Dorsolateral prefrontal cortex (tissue), 122 donors: ENCODE measurements at places on chromosomes 16 and 17.

- peak; percentile 32 for DNase-seq
These were observed 20.9 kb downstream of the OSBPL7 start for GRCh38 chr17:47800686-47801085.

DNA sequence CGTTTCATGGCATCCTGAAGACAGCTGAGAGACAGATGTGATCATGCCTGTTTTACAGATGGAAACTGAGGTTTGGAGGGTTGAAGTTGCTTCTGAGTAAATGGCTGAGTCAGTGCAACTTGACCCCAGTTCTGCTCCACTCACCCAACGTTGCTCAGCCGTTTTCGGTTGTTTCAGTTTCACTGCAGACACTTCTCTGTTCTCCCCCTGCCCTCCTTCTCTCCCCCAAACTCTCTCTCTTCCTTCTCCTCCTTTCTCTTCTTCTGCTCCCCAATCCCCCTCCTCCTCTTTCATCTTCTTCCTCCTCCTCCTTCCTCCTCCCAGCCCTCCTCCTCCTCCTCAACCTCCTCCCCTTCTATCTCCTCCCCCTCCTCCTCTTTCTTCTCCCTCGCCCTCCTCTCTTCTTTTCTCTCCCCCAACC is 9.4 kb upstream of the CEP20 start:
- no peak for DNase-seq

- DNase-seq = peak; percentile 43
These were observed 73.3 kb upstream of the MTMR4 start for GRCh38 chr17:58587713-58588117.

GRCh38 chr17:67369676-67370075 is 3.3 kb upstream of the PSMD12 start:
- DNase-seq = no peak

DNA sequence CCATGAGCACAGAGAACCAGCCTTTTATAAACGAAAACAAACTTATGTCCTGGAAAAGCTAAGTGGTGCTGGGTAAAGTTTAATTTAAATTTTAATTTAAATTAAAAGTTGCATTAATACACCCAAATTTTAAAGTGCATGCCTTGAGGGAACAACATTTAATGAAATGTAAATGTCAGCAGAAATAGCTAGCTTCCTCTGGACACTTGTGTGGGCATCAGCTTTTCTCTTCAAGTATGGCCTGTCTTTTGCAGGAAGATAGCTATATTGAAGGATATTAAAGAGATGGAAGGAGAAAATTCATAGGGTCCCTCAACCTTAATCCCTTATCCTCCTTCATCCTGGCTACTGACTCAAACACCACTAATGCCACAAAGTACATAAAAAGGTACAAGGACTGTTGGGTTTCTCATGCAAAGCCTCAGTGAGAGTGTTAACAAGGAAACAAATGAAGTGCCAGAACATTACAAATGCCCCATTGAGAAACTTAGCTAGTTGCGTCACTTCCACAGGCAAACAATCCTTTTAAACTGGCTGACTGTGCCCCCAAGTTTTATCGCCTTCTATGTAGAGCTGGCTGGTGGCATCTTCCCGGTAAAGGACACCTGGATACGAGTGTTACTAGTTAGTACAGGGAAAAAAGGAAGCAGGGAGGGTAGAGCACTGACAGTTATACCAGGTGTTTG is 14.1 kb downstream of the PHF12 start:
- DNase-seq = peak; percentile 52

DNA sequence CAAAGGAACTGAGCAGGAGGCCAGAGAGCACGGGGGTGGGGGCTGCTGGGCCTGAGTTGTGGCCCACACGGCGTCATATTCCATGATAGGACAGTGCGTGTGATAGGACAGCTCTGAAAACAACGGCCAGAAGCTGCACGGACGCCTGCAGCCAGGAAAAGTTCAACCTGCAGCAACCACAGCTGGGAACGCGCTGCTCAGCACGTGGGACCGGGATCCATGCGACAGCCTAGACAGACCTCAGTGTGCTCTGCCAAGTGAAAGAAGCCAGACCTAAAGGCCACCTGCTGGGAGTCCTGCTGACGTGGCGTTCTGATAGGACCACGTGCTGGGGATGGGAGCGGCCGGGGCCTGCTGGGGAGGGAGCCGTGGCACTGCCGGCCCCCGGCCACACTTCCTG is 21.6 kb downstream of the CTU2 start:
- no peak for DNase-seq

GRCh38 chr17:48578616-48579470 is 693 bp upstream of the HOXB4 start:
- DNase-seq = no peak

- no peak for DNase-seq
These were observed 167.2 kb downstream of the CYB561 start for GRCh38 chr17:63278728-63279442.

GRCh38 chr16:9136596-9136995 is 45.2 kb downstream of the HAPSTR1 start:
- DNase-seq = no peak

- no peak for DNase-seq
These were observed 41.9 kb downstream of the PIGL start for GRCh38 chr17:16258901-16259300.

- DNase-seq = no peak
These were observed 23.9 kb upstream of the KLHDC4 start for GRCh38 chr16:87789437-87790291.

- no peak for DNase-seq
These were observed 8.0 kb upstream of the IL32 start for GRCh38 chr16:3057181-3058138.

- no peak for DNase-seq
These were observed 16.6 kb downstream of the LDHD start for GRCh38 chr16:75099738-75100602.

- no peak for DNase-seq
These were observed 63.4 kb downstream of the CRLF3 start for GRCh38 chr17:30761060-30761459.

DNA sequence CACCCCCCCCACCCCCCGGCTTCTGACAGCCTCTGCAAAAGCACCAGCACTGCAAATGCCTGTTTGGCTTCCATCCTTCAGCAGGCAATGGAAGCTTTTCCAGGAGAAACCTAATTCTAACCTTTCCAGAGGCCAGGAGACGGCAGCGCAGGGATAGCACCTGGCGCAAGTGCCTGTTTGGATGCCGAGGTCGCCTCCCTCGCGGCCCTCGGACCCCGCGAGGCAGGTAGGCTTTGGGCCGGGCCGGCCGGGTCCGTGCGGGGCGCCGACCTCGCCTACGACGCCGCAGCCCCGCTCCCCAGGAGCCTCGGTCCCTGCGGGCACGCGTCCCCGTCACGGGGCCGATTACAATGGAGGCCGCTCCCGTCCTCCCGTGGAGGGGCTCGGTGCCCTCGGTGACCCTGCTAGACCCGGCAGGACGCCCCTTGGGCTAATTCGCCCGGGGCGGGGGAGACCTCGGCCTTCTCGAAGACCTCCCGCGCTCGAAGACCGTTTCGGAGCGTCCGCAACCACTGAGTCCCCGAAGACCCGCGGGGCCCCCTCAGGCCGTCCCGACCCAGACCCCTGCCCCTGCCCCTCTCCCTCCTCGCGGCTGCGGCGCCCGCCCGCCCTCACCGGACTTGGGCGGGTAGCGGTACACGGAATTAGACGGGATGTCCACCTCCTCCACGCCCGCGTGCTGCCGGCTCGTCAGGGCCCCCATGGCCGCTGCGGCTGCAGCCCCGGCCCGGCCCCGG is 587 bp downstream of the RNF157 start:
- DNase-seq = no peak

DNA sequence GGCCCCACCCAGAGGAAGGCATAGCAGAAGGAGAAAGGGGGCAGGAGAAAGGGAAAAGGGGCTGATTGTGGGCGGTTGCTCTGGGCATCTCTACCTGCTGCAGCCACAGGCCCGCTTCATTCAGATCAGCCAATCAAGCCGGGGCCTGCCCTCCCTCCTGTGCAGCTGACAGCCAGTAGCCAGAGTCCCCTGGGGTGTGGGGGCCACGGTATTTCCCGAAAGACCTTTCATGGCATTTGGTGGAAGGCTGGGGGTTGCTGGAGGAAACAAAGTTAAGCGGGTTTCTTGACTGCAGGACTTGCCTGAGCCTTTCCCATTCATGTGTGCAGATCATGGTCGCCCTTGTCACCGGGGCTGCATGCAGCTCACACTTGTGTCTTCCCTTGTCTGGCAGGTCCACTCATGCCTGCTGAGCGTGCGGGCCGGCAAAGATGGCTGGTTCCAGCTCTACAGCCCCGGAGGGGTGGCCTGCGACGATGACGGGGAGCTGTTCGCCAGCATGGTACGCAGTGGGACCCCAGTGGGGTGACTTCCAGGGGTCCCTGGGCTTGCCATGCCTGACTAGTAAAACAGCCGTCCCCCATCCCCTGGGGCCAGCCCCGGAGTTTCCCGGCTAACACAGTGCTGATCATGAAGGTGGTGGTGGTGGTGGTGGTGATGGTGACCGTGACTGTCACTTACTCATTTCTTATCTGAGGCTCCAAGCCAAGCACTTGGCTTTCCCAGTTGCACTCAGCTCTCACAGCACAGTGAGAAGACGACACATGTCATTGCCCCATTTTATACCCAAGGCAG is 82.7 kb upstream of the PLCG2 start:
- no peak for DNase-seq

GRCh38 chr16:23485841-23486240 is 24.5 kb downstream of the GGA2 start:
- DNase-seq = no peak

GRCh38 chr17:49438436-49439278 is 24.0 kb upstream of the PHB1 start:
- DNase-seq = no peak

GRCh38 chr17:8018436-8018835 is 16.0 kb downstream of the GUCY2D start:
- no peak for DNase-seq

DNA sequence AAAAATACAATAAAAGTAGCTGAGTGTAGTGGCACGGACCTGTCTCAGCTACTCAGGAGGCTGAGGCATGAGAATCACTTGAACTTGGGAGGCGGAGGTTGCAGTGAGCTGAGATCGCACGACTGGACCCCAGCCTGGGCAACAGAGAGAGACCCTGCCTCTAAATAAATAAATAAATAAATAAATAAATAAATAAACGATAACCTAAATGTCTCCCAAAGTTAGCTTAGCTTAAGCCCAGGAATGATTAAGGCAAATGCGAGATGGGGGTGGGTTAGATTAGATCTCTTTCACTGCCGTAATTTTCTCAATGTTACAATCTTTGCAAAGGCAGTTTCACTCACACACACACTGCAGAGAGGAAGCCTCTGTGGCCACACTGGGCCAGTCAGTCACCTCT is 46.7 kb downstream of the WSB1 start:
- no peak for DNase-seq

GRCh38 chr17:50443505-50443974 is 17.5 kb downstream of the ACSF2 start:
- no peak for DNase-seq

GRCh38 chr17:37523715-37524219 is 34.1 kb downstream of the DUSP14 start:
- no peak for DNase-seq

GRCh38 chr16:57106767-57107166 is 14.4 kb downstream of the CPNE2 start:
- no peak for DNase-seq

- no peak for DNase-seq
These were observed 265.8 kb upstream of the ELAC2 start for GRCh38 chr17:13283606-13284005.

- no peak for DNase-seq
These were observed 1.4 kb downstream of the YPEL3 start for GRCh38 chr16:30094541-30095165.

DNA sequence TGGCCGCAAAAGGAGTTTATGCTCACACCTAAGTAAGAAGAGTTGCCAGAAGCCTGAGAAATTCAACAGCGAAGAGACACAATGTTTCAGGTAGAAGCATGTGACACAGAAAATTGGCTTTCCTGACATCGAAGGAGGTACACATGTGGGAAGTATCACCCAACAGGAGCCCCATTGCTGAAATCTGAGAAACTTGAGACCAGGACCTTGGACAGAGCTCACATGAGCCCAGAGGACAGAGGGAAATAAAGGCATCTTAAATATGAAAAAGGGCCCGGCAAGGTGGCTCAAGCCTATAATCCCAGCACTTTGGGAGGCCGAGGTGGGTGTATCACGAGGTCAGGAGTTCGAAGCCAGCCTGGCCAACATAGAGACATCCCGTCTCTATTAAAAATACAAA is 304.1 kb upstream of the C16orf82 start:
- DNase-seq = no peak

DNA sequence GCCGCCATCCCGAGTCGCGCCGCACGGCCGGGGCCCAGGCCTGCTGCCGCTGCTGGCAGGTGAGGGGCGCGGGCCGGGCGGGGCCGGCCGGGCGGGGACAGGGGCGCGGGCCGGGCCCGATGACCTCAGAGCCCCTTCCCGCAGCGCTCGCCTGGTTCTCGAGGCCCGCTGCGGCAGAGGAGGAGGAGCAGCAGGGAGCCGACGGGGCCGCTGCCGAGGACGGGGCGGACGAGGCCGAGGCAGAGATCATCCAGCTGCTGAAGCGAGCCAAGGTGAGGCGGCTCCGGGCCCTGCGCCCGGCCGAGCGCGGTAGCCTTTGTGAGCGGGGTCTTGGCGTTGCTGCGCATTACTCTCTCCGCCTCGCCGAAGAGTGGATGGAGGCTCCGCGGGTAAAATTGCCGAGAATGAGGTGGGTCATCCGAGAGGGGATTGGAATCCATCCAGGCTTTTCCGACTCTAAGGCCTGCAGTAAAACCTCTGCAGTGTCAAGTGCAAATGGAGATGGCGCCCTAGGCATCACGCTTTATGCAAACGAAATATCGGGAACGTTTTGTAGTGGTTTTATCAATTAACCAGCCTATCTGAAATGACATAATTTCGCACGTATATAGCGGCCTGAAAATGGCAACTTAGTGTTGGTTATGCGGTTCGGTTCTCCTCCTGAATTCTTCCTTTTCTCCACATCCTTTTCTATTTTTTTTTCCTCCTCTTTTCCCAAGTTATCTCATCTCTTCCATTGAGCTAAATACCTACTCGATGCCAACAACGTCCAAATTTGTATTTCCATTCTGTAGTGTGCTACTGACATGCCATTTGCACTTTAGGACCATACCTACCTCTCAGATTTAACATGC is 577 bp downstream of the TTC19 start:
- peak; percentile 36 for DNase-seq

DNA sequence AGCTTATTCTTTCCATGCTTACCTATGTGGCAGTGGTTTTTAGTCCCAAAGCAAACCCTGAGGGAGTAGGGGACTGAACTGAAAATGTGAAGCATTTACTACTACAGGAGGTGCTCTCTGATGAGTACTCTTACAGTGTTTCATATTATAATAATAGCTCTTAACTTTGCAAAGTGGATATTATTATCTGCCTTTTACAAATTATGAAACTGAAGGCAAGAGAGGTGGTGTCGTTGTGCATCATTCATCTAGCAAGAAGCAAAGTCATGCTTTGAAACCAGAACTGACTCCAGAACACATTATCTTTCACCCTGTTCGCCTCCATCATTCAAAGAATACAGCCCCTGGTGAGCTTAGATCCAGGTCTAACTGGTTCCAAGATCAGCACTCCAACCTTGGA is 8.2 kb upstream of the KCNH6 start:
- DNase-seq = no peak

- DNase-seq = no peak
These were observed 896.2 kb downstream of the CDH11 start for GRCh38 chr16:64225696-64226095.
